ENCODE measurements at places on chromosomes 1 and 21.

- no peak for DNase-seq
Measured at GRCh38 chr1:12177999-12178441, 11.2 kb downstream of the TNFRSF1B start.

DNA sequence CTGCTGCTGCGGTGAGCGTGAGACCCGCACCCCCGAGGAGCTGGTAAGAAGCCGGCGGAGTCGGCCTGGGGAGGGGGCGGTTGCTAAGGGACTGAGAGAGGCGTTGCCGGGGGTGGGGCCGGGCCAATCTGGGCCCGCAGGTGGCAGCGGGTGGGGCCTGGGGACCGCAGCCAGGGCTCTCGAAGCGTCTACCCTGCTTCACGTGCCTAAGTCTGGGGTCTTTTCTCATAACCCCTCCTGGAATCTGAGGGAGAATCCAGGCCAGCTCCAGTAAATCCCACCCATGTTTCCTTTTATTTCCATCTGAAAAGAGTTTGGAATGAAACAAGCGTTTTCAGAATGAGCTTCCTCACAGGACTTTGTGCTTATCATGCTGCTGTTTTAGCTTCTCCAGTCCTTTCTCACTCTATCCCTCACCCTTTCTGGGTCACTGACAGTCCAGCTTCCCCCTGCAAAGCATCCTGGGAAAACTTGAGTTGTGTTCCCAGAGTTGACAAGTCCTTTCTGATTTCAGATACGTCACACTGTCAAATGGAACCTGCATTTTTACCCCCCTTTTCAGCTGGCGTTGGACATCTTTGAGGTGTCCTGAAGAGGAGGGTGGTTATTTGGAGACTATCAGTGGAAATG lies 431 bp downstream of the CLCN6 start:
- DNase-seq: no peak

GRCh38 chr1:183186841-183187240 lies 777 bp downstream of the LAMC2 start:
- no peak for DNase-seq

DNA sequence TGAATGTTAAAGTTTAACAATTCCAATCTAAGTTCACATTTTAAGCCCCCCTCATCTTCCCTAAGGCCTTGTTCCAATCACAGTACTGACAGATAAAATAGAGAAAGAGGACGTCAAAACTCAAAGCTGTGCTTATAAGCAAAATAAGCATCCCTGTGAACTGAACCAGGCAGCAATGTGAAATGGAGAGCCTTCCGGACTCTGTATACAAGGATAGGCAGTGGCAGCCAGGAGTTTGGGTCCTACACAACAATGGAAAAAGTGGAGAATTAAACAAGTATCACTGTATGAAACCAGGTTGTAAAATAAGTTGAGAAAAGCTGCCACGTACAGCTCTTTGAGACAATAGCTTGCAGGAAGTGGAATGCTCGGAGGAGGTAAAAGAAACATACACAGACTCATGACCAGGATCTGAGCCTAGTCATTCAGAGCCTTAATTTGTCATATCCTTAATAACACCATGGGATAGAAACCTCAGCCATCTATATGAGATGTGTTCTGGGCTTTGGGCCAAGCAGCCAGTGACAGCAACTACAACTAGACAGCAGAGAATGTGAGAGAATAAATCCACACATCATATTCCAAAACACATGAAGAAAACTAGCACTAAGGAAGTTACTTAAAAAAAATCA lies 55.2 kb upstream of the PALMD start:
- no peak for DNase-seq

DNA sequence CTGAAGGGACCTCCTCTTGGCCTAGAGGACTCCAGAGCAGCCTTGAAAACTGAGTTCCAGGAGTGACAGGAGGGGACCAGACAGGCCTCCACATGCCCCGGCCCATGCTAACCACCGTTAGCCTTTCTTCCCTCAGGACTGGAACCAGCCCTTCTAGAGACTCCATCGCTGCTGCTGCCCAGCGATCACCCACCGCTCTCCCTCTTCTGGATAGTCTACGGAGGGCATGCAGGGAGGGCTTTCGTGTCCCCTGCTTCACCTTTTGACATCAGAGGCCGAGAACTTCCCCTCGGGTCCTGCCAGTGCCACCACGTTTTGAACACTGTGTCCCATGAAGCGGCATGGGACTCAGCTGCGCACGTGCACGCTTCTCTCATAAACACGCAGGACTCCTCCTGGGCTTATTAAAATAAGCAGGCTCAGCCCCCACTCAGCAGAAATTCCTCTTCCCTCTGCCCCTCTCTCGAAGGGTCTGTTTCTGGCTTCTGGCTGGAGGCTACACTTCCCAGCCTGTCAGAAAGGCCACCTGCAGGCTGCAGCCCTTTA lies 26.6 kb downstream of the NPHP4 start:
- no peak for DNase-seq

DNA sequence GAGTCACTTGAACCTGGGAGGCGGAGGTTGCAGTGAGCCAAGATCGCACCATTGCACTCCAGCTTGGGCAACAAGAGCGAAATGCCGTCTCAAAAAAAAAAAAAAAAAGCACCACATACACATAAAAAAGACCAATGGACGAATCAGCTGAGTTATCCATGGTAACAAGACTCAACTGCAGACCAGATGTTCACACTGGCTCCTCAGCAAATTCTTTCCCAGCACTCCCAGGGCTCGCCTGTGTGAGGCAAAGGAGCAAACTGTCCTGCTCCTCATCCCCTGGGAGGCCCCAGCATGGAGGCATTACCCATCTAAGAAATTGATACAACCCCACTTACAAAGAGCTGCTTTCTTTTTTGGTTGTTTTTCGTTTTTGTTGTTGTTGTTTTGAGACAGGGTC lies 3.1 kb downstream of the TMEM234 start:
- no peak for DNase-seq

- peak; percentile 40 for DNase-seq
Measured at GRCh38 chr1:222071387-222071786, 329.5 kb upstream of the DUSP10 start.

DNA sequence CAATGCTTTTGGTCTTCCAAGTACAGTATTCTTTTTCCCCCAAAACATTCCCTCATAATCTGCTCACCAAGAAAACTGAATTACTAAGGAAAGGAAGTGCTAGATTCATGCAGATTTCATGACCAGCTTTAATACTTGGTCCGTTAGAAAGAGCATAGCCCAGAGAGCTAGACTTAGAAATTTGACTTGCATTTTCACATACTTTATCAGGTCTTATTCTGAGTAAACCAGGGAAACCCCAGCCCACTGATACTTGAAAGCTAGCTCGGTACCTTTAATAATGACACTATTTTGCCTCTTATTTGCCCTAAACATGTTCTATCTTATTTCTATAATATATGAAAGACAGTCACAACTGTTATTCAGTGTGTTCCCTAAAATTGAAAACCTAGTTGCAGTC lies 204.5 kb downstream of the TTLL7 start:
- no peak for DNase-seq

- DNase-seq: no peak
Measured at GRCh38 chr21:32768530-32768929, 3.0 kb downstream of the PAXBP1 start.

DNA sequence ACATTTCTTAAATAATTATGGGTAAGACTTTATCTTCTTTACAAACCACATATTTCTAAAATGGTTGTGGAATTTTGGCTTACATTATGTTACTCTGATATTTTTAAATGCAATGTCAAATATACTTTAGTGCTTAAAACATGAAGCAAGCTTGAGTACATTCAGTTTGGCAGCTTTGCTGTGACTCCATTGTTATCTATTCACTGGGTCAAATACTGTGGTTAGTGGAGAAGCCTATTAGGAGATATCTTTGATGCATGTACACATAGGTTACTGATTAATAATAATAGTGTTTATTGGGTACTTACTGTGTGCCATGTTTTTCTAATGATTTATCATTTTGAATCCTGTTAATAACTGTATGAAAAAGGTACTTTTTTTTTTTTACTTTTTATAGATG lies 520.4 kb upstream of the B3GALT2 start:
- no peak for DNase-seq

DNA sequence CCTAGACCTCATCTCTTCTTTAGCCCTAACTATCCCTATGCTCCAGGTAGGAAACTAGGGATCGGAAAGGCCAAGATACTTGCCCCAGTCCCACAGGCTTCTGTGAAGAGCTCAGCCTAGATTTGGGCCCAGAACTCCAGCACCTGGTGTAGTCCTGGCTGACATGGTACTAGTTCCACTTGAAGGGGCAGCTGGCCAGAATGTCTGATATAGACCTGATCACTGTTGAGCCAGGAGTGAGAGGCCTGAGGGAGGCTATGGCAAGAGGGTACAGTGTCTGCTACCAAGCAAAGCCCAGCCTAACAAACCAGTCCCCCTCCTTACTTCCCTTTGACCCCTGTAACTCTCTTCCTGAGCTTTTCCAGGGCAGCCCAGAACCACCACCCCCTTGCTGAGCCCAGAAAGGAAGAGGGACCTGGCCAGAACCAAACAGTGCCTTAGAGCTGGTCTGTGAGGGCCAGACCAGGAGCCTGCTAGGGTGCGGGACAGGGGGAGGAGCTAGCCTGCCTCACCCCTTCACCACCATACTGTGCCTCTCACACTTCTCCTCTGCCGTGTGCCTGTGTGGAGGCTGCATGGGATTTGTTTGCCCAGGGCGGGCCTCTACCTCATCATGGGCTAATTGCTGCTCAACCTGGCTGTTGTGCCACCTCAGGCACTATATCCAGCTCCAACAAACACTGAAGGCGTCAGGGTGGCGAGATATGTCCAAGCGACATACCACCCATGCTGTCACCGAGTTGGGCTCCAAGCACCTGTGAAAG lies 10.9 kb downstream of the POMGNT1 start:
- no peak for DNase-seq

DNA sequence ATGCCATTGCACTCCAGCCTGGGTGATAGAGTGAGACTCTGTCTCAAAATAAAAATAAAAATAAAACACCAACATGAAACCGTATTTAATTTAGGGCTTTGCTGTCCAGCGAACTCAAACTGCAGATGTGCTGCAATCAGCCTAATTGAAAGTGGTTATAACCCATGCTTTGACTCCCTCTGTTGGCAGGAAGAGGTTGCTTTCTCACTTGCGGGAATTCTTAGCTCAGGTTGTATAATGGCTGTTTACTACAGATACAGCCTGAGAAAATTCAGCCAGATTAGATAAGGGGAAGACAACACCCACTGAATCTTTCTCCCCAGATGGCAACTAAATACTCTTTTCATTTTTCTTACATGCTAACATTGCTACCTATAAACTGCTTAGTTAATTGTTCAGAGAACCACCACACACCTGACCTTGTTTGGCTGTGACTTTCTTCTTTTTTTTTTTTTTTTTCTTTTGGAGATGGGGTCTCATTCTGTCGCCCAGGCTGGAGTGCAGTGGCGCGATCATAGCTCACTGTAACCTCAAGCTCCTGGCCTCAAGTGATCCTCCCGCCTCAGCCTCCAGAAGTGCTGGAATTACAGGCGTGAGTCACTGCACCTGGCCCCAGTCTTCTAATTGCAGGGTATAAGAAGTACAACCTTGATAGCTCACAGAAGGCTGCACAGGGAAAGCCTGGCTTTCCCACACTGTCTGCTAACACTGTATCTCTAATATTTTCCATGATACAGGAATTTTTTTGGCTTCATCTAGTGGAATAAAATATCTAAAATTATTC lies 34.6 kb downstream of the DNTTIP2 start:
- peak; percentile 63 for DNase-seq

GRCh38 chr1:212042436-212042835 lies 6.9 kb downstream of the DTL start:
- DNase-seq: no peak

- no peak for DNase-seq
Measured at GRCh38 chr1:65469889-65470340, 49.4 kb downstream of the LEPR start.

DNA sequence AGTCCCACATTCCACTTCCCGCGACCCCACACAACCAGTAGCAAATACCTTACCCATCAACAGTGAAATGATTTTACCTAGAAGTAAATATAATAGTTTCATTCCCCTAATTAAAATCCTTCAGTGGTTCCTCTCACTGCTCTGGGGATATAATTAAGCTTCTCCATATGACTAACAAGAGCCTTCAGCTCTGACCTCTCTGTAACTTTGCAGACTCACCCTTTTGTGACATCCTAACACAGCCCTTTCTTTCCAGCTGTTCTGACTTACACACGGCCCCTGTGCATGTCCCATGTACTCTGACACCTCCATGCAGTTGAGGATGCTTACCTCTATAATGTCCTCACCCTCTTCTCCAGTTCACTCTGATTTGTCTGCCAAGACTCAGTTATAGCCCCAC lies 137.3 kb upstream of the SPAG17 start:
- DNase-seq: no peak

GRCh38 chr1:42931911-42932422 lies 26.7 kb downstream of the SLC2A1 start:
- DNase-seq: no peak

GRCh38 chr1:154276797-154277196 lies 4.4 kb downstream of the HAX1 start:
- peak; percentile 39 for DNase-seq

DNA sequence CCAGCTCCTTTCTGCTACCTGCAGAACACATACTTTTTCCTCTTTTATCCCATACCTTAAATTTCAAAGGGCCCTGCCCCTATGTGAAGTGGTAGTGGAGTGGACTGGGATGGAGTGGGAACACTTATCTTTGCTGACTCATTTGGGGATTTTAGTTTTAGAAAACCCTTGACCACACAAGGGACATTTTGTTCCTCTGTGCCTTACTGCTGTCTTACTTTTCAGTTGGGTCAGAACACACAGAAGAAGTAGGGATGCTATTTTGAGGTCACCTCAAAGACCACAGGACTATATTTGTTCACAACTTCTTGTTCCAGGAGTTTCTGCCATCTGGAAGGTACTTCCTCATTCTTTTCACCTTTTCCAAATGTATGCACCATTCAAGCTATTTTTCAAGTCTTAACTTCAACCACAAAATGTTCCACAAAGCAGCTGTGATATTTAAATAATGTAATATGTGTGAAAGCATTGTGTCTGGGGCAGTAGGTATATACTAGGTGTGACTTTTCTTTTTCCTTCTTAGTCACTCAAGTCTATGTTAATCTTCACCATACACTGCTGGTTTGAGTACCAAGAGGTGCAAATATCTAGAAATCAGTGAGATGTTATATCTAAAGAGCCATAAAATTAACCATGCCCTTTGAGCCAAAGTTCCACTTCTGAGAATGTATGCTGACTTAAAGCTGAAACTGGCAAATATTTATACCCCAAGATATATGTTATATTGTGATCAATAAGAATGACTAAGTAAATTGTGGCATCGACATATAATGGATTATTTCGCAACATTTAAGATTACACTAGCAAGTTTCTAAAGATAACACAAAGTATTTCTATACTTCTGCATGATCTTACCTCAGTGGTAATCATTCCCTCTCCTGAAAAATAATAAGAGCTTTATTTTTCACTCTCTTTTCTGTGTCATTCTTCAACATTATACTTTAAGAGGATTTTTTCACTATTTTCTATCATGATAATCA lies 308.5 kb downstream of the MRPL39 start:
- DNase-seq: no peak

- no peak for DNase-seq
Measured at GRCh38 chr21:26397545-26397944, 175.5 kb downstream of the CYYR1 start.

DNA sequence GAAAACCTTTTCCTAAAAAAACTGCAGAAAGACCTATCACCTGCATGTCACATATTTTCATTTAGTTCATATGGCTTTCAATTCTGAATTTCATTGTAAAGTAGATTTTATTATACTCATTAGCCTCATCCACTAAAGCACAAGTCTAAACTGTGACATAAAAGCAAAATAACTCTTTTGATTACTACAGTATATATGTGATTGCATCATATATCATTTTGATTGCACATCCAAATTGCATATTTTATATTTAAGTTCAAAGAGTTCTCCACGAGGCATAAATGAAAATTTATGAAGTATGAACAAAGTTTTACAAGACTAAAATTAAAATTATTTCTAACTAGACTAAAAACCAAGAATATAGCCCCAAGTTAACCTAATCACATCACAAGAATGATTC lies 19.3 kb downstream of the PALMD start:
- no peak for DNase-seq

All from NT2/D1 (cell line).